Lower lobe of right lung (tissue), 2 donors: ENCODE measurements at places on chromosomes 6 and 20.
A peak's percentile ranks its signal among the peaks of the same experiment; 100 is the strongest.

DNA sequence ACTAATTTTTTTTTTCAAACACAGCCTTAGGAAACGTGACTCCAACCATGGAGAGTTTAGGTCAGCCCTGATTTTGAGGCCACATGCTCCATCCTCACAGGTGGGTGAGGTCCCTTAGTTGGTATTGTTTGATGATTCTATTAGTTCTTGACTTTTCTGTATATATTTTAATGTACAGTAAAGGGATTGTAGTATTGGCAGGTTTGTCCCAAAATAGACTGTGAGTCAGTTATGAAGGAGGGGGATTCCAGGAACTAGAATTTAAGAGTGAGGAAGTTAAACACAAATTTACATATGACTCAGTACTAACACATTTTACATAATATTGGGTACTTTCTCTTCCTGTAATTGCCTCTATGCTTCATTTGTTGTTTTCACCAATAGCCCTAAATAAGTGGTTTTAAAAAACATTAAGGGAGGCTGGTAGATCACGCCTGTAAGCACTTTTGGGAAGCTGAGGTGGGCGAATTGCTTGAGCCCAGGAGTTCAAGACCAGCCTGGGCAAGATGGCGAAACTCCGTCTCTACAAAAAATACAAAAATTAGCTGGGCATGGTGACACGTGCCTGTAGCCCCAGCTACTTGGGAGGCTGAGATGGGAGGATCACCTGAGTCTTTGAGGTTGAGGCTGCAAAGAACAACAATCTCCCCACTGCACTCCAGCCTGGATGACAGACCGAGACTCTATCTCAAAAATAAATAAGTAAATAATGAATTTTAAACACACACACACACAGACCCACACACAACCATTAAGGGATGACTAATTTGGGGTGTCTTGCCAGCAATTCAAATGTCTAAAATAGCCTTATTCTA is 81.8 kb downstream of the SGK1 start:
- peaks cover 18% of the 10 kb centered on the region for H3K4me1 ChIP-seq
- no peaks in the 10 kb centered on the region for H3K27me3 ChIP-seq
- no peak overlapping the region for H3K4me3 ChIP-seq
- no peak for DNase-seq

DNA sequence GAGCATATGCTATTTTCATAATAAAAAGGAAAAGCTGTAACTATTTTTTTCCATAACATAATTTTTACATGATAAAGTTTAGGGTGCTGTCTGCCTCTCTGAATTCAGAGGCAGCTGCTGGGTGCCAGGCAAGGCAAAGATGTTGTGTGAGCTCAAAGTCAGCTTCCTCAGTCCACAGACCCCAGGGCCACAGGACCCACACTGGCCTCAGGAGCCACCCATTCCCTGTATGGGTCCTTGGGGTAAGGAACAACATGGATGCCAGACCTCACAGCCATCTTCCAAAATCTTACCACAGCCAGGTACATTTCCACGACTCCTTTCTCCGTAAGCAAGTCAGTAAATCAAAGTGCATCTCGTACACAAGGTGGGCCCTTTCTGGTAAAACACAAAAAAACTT is 16.4 kb upstream of the MAFB start:
- no peaks in the 10 kb centered on the region for H3K4me1 ChIP-seq
- no peak for DNase-seq
- H3K36me3 ChIP-seq = no peaks in the 10 kb centered on the region
- no peak overlapping the region for H3K27ac ChIP-seq

- peaks cover 9% of the 10 kb centered on the region for H3K36me3 ChIP-seq
- H3K27ac ChIP-seq = no peak overlapping the region
- no peaks in the 10 kb centered on the region for H3K27me3 ChIP-seq
- H3K4me3 ChIP-seq = no peak overlapping the region
- no peaks in the 10 kb centered on the region for H3K4me1 ChIP-seq
- DNase-seq = no peak
These were observed 84.7 kb downstream of the TASP1 start for GRCh38 chr20:13554076-13554475.

- no peaks in the 10 kb centered on the region for H3K4me1 ChIP-seq
- no peaks in the 10 kb centered on the region for H3K27me3 ChIP-seq
- DNase-seq = no peak
- H3K4me3 ChIP-seq = no peak overlapping the region
These were observed 480.5 kb upstream of the NOX3 start for GRCh38 chr6:155936127-155936526.

- DNase-seq = no peak
- peak overlapping the region; percentile 24 for H3K4me3 ChIP-seq
- no peaks in the 10 kb centered on the region for H3K27me3 ChIP-seq
- H3K4me1 ChIP-seq = no peaks in the 10 kb centered on the region
- peak overlapping the region; percentile 18 for H3K27ac ChIP-seq
These were observed 35.9 kb upstream of the MYB start for GRCh38 chr6:135145063-135145800.

DNA sequence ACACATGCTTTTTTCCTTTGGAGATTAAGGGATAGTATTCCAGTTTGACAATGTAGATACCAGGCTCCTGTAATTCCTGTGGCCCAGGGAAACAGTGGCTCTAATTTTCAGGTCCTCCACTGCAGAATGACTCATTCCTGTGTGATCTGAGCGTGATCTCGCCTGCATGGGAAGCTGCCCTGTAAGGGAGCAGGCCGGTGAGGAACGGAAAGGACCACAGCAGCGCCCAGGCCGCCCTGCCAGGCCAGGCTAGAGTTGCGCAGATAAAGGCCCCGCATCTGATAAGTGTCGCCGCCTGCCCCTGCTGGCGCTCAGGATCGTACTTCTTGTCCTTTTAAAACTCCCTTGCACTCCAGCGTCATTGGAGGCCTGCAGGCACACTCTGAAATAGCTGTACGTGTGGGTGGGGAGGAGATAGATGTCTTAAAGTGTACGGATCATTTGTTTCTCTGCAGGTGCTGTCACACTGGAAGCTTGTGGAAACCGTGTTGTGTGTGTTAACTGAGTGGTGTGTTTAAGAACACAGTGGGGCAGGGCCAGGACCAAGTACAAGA is 60.7 kb downstream of the SYNJ2 start:
- peaks cover 29% of the 10 kb centered on the region for H3K4me1 ChIP-seq
- H3K27ac ChIP-seq = no peak overlapping the region
- H3K4me3 ChIP-seq = no peak overlapping the region
- no peaks in the 10 kb centered on the region for H3K27me3 ChIP-seq
- H3K36me3 ChIP-seq = no peaks in the 10 kb centered on the region
